Heart right ventricle (tissue), 16 donors: ENCODE measurements at places on chromosomes 7 and 10.

DNA sequence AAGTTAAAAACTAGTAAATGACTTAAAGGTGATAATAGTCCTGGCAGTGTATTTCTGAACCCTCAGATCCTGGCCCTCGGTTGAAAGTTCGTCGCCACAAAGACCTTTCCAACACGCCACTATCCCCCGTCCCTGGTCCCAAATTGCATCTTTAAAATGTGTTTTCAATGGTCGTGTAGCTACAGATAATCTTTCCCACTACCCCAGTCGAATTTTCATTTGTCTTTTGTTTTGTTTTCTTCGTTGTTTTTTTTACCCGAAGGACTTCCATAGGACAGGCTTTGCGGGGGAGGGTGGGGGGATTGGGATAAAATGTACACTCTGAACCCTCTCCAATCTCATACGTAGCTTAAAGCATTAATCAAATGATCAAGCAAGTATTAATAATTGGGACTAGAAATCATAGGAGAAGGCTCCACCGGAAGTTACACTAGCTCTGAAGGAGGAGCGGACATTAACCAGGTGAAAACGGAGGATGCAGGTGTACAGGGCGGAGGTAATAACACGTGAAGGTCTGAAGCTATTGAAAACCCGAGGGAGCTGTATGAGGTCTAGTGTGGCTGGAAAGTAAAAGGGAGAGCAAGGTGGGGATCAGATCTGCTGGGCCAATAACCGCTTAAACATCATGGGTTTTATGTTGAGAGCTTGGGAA lies 32.8 kb upstream of the PHF14 start:
- no peak for DNase-seq

GRCh38 chr7:92992483-92992882 lies 125.3 kb downstream of the SAMD9 start:
- DNase-seq, result no peak

DNA sequence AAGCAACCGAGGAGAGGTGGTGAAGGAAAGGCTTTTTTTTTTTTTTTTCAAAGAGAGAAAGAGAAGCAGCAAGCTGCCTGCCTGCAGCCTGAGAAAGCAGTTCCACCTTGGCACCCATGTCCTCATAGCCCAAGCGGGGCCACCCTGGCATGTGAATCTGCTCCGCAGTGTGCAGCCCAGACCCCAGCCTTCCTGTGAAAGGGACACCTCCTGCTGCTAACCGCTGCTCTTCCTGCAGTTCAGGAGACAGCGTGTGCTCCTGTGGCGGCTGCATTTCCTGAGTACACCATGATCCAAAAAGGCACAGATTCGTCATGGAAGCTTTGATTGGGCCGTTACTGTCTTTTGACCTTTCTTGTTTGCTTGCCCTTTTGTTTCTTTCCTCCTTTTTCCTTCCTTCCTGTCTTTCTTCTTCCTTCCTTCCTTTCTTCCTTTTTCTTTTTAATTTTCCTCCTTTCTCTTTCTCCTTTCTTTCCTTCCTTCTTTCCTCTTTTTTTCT lies 38.1 kb downstream of the IKZF1 start:
- DNase-seq, result no peak

DNA sequence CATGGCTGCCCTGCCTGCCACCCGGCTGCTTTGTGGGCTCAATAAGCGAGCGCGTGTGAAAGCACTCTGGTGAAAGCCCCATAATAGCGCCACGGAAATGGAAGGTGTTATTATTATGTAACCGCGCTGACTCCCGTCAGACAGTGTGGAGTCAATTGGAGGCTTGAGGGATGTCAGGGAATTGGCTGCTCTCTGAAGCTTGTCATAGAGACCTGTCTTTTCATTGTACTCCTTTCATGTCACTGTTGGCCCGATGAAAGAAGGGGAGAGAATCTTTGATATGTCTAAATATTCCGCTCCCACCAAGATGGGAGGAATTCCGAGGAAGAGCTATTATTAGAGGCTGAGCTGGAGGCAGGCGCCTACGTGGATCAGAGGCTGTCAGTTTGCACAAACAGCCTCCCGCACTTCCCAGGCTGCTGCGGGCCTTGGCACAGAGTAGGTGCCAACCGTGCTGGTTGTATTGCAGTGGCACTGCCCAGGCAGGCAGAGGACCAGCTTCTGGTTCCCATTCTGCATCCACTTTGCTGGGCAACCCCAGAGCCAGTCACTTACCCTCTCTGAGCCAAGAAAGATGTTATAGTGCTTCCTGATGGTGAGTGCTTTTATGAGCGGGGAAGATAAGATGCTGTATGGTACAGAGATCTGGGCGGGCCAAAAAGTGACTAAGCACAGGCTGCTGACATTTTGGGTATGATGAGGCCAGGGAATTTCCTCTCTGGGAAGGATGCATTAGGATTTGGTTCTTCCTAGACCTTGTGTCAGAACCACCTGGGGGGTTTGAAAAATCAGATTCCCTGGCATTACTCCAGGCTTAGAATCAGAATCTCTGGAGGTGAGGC lies 151.4 kb downstream of the RPS24 start:
- DNase-seq, result no peak

GRCh38 chr10:132663666-132664365 lies 122.1 kb downstream of the NKX6-2 start:
- DNase-seq, result no peak

GRCh38 chr7:155702616-155703015 lies 58.2 kb downstream of the RBM33 start:
- no peak for DNase-seq

DNA sequence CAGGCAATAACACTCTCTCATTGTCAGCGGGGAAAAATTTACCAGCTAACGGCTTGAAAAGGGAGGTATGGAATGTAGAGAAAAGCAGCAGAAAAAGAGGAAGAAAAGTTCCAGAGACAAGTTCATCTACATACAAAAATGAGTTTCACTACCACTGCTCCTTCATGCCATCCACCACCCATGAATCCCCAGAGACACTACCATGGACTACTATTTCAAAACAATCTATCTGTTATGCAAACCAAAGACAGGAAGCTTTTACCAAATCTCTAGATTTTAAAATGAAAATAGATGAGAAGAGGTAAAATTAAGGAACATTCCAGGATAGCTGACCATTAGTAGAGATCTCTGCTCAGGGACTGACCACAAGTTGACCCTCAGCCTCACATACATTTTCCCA lies 189.0 kb upstream of the GRM3 start:
- DNase-seq, result no peak

- no peak for DNase-seq
Measured at GRCh38 chr7:110317541-110318265, 773.2 kb upstream of the LRRN3 start.

GRCh38 chr7:101278461-101279292 lies 33.8 kb upstream of the FIS1 start:
- DNase-seq, result no peak

DNA sequence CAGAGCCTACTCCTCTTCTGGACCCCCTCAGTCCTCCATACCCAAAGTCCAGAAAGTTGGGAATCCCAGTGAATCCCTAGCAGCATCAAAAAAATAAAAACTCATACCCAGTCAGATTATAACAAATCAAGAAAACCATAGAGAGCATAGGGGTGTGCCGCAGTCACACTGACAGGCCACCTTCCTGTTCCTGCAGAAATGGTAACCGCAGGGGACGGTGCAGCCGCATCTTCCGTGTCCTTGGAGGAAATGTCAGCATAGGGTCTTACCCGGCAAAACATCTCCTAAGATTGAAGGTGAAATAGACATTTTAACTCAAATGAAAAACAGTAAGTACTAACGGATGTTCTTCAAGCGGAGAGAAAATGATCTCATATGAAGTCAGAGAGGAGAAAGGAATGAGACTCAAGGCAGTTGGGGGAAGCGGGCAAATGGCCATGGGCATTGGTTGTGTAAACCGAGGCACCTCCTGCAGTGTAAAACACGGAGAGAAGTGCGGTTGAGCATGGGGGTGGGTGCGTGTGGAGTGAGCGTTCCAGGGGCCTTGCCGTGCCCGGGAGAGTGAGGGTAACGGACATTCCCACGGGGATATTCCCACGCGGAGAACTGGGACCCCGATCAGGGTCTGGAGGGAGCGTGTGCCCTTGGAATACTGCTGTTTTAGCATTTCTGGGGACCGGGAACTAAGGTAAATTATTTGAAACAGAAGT lies 110.8 kb downstream of the NKX6-2 start:
- DNase-seq, result no peak

GRCh38 chr7:150994838-150995510 lies 4.2 kb downstream of the NOS3 start:
- no peak for DNase-seq

GRCh38 chr10:4704034-4704545 lies 121.9 kb upstream of the AKR1E2 start:
- peak; percentile 61 for DNase-seq

GRCh38 chr7:15751191-15751701 lies 64.8 kb upstream of the MEOX2 start:
- no peak for DNase-seq

GRCh38 chr10:35328404-35329037 lies 7.8 kb upstream of the CCNY start:
- DNase-seq, result no peak

- no peak for DNase-seq
Measured at GRCh38 chr7:95027234-95027872, 120.0 kb downstream of the PPP1R9A start.

DNA sequence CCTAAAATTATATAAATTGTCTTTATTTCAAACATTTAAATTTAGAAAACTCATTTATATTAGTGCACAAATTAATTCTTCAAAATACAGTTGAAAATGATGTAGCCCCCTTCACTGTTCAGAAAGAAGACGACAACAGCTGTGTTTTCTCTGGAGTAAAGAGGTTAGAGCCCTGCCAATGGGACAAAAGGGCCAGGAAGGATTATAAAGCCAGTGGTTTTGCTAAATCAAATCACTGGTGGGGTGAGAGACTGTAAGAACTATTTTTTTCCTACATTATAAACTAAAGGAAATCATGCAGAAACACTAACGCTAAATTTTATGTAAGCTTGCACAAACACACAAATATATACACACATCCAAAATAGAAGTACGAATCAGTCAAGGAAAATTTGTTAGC lies 386.6 kb downstream of the PARD3 start:
- DNase-seq, result no peak

DNA sequence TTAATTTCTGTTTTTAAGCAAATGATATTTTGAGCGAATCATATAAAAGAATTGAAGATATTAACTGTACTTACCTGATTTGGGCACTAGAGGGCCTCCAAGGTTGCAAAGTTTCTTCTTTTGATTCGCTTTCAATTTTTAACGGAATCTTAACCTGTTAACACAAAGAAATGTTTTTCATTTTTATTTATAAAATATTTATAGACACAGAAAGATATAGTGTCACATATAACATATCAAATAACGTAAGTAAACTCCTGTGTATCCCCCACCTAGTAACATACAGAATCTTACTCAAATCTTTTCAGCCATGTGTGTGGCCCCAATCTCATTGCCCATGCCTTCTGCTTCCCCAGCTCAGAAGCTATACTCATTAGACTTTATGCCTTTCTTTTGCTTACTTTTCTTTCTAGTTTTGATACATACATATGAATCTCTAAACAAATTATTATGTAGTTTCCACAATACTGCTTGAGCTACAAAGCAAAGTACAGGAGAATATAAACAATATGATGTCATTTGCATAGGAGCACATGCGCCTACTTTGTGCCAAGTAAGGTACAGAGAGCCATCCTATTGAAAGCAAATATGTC lies 49.5 kb upstream of the ZPBP start:
- DNase-seq, result peak; percentile 13

DNA sequence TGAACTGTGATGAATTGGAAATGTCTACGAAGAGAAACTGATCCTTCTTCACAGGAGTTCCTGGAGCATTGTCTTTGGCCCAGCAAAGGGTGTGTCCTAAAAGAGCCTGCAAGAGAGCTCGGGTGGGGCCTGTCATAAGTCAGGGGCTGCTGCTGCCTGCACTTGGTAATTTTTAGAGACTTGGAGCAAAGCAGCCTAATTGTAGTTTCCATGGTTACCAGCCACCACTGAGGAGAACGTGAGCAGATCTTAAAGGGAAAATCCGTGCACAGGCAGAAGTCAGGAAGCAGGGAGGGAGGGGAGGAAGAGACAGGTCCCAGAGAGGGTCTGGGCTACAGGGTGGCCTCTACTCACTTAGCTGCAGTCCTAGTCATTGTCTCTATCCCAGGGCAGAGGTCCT lies 463.6 kb downstream of the PLXNA4 start:
- DNase-seq, result no peak

- peak; percentile 15 for DNase-seq
Measured at GRCh38 chr10:45091968-45092367, 91.2 kb downstream of the ZNF22 start.

GRCh38 chr10:77738496-77739158 lies 101.0 kb upstream of the KCNMA1 start:
- DNase-seq, result no peak

DNA sequence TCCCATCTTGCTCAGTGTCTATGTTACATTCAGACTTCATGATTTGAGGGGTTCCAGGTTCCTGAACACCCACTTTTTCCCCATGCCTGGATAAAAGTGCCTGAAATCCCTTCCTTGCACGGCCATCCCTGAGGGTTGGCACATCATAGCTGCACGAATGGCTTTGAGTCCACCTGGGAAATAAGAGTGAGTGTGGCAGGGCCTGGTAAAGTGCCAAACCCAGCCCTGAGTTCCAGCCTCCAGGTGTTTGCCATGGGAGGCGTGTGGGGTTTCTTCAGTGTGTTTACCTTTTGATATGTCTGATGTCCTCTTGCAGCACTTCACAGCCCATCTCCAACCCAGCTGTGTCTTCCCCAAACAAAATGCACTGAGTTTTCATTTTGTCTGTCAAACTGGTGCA lies 145.7 kb downstream of the PAXIP1 start:
- no peak for DNase-seq

GRCh38 chr7:124635416-124635815 lies 130.2 kb downstream of the GPR37 start:
- DNase-seq, result no peak

DNA sequence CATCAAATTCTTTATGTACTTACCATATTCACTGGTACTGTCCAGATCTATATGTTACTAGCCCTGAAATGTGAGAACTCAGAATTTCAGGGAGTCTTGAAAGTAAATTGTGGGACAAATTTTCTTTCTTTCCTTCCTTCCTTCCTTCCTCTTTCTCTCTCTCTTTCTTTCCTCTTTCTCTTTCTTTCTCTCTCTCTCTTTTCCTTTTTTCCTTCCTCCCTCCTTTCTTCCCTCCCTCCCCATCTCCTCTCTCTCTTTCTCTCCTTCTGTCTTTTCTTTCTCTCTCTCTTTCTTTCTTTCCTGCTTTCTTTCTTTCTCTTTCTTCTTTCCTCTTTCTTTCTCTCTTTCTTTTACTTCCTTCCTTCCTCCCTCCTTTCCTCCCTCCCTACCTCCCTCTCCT lies 257.4 kb upstream of the CSTF2T start:
- DNase-seq, result no peak

- DNase-seq, result no peak
Measured at GRCh38 chr7:93711926-93712325, 137.4 kb upstream of the CALCR start.

GRCh38 chr7:75762350-75762917 lies 9.6 kb downstream of the CCL26 start:
- DNase-seq, result no peak
